SK-N-SH (cell line): ENCODE measurements at places on chromosomes 3 and 15. TPM values are rescaled to one million over a fixed set of nuclear protein-coding genes. Genes with fewer than 3 reads are reported as not detected.
A peak's percentile ranks its signal among the peaks of the same experiment; 100 is the strongest.

- peak; percentile 38 for DNase-seq
Measured at GRCh38 chr15:65870889-65871533, 1.7 kb downstream of the RAB11A start.

DNA sequence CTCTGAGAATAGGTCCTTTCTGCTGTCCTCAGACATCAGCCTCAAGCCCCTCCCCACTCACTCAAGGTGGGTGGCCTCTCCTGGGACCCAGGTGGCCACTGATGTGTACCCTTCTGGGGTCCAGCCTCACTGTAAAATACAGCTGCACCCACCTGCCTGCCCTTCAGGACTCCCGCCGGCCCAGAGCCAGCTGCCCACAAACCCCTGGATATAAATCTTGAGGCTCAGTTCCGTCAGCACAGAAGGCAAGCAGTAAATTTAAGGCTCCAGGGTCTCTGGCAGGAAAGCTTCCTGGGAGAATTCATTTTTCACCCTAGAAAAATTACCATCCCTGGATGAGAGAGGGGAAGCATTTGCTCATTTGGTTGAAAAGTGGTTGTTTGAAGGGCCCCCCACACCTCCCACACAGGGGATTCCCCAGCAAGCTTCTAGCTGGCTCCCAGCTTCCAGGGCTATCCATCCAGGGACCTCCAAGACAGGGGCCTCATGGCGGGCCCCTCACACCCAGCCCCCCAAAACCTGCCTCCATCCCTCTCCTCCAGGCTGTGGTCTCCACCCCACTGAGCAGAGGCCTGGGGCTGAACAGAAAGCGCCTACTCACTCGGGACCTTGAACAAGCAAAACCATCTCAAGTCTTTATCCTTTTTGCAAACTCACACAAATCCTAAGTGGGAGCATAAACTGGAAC, 48.4 kb upstream of the GRIP2 start:
- no peak for DNase-seq

DNA sequence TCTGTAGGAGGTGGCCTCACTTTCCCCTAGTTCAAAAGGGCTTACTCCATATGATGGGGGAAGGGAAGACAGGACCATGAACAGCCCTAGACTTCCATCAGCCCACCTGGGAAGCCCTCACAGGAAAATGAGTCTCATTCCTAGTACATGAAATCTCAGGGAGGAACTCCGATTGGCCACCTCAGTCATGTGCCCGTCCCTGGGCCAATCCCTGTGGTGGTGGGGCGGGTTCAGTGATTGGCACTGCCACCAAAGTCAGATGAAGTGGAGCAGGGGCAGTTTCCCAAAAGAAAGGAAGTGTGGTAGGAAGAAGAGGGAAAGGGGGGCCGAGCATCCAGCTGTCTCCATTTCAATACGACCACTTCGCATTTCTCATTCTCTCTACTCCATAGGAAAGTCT, 25.9 kb upstream of the GP9 start:
- peak; percentile 62 for DNase-seq

DNA sequence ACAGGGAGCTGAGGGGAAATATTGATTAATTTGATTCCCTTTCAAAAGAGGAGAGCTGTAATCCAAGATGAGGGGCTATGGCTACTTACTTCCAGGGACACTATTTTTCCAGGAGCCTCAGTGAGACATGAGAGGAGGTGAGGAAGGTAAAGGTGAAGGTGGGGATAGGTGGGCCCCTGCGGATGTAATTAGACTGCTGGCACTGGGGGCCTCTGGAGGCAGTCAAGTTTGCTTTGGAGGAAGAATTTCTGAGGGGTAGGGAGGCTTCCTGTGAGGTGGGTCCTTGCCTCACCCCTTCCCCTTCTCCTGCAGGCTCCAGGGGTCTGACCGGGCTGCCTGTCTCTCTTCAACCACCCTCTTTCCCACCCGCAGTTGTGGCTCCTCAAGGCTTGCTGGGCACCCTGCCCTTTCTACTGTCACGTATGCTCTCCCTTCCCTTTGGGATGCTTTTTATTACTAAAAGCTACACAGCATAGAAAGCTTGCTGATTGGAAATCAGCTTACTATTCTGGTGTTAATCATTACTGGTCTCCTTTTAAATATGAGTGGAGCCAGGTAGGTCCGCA, 22.5 kb downstream of the GASK1A start:
- no peak for DNase-seq

DNA sequence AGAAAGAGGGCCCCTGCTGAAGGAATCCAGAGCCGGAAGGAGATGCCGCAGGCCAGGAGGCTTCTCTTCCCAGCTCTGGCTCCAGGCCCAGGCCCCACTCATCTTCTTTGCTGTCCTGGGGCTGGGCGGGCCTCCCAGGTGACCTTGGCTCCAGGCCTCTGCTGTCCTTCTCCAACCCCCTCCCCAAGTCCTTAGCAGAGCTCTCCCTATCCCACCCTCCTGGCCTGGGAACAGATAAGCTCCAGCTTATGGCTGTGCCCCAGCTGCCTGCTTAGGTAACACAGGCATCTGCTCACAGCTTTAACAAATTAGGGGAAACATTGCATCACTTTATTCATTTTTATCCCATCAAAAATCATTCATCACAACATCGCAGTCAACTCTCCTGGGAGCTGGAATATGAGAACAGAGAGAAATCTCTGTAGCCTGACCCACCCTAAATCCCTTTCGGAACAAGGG, 86.9 kb downstream of the SEMA5B start:
- DNase-seq = peak; percentile 59

DNA sequence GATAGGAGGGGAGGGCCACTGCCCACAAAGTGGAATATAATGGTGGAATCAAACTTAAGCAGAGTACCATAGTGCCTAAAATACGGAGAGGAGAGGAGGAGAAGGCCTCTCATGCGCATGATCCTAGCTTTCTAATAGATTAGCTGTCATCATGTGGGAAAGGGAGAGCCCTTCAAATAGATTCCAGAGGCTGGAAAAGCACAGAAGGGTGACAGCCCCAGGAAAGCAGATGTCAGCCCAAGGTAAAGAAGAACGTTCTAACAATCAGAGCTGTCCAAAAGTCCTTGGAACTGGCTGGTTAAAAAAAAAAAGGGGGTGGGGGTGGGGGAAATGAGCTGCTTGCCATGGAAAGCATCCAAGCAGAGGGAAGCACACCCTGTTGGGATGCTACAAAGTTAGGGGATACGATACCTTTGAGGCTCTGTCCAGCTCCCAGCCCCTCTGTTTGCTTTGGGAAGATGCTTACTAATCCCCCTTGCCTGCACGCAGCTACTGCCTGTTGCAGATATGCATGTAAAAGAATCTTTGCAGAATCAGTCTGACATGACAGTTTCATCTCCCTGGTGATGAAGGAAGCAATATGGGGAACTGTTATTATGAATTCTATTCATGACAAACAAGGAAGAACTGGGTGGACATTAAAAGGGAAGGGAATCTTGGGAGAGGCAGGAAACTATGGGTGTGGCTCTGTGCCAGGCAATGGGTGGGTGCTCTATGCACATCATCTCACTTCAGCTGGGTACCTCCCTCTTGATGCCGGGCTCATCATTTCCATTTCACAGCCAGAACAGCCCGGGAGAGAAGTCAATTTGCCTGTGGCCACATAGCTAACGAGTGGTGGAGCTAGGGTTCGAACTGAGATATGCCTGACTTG, 10.1 kb upstream of the LMCD1 start:
- DNase-seq = no peak

DNA sequence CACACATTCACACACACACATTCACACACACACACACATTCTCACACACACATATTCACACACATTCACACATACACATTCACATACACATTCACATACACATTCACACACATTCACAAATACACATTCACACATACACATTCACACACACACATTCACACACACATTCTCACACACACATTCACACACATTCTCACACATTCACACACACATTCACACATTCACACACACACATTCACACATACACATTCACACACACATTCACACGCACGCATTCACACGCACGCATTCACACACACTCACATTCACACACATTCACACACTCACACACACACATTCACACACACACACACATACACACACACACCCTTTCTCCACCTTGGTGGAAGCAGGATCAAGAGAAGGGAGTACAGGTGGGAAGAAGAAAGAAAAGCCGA, 5.7 kb upstream of the HAPLN3 start:
- no peak for DNase-seq

GRCh38 chr15:99502182-99502581, 63.6 kb upstream of the MEF2A start:
- no peak for DNase-seq

GRCh38 chr3:58082047-58082446, 73.8 kb downstream of the FLNB start:
- DNase-seq = no peak

RABL3 gene
- 2.2 and 3.5 TPM in 2 replicates for polyA plus RNA-seq

LMOD3 gene
- not detected in 2 replicates for polyA plus RNA-seq
